WTC11 (cell line): ENCODE measurements at places on chromosomes 3 and 15.

GRCh38 chr3:114498539-114499370 is 204.9 kb downstream of the TIGIT start:
- no peak for DNase-seq

- no peak for DNase-seq
Measured at GRCh38 chr3:17749281-17749680, 6.8 kb upstream of the TBC1D5 start.

DNA sequence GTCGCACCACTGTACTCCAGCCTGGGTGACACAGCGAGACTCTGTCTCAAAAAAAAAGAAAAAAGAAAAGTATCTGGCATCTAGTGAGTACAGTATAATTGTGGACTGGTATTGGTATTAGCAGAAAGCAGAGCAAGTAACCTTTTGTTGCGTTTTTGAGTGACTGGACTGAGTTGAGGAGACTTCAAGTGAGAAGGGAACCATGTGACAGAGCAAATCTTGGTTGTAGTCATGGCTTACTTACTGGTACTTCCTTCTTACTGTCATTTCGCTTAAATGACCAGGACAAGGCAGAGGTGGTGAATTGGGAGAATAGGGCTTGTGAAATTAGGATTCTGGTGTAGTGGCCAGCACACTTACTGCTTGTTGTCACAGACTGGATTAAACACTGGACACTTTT is 20.6 kb downstream of the RTF1 start:
- DNase-seq = no peak

DNA sequence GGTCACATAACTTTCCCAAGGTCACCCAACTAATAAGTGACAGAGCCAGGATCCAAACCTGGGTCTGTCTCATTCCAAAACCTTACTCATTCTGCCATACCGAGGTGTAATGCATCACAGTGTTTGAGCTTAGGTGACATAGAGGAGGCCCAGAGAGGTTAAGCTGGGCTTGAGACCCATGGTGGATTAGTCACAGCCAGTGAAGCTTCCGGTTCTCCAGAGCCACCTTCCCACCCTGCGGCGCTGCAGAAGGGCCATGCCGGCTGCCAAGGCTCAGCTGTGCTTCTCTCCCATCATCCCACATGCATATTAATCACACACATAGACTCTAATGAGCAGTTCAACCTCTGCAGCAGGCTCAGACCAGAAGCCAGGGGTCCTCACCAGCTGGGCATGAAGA is 42.2 kb downstream of the SPSB4 start:
- DNase-seq = no peak

DNA sequence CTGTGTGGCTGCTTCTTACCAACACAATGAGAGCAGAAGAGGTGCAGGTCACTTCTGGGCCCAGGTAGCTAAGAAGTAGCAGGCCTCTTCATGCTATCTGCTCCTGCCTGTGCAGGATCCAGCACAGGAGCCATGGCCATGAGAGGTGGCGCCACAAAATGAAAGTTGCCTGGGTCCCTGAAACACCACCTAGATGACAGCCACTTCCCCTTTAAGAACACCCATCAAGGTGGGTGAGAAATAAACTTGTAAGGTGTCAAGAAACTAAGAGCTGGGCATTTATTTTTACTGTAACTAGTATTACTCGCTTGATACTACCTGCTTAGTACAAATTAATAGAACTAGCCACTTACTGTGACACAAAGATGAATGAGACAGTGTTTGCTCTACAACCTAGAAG is 484.6 kb upstream of the TBL1XR1 start:
- no peak for DNase-seq

DNA sequence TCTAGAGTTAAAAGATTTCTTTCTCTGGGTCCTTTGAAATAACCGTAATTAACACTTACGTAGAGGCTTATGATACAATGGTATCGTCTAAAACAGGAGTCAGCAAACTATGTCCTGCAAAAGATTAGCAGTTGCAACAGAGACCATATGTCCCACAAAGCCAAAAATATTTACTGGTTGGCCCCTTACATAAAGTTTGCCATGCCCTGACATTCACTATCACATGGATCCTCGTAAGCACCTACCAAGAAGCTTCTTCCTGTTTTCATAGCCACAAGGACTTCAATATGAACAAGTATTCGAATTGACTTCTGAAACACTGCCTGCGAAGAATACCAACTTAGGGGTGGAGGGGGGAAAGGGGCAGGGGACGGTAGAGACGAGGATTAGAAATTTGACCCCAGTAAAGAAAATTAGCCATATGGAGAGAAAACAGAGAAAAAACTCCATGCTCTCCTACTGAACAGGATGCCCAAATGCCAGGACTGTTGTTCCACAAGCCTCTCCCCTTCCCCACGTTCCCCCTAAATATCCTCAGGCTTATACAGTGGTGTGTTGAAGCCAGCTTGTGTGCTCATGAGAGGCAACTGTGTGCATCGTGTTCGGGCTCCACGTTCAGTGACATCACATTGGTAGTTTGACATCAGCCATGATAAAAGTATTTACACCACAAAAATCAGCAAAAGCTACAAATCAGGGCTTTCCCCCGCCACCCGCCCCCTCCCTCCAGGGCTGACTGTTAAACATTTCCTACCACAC is 144.1 kb upstream of the HES1 start:
- no peak for DNase-seq

DNA sequence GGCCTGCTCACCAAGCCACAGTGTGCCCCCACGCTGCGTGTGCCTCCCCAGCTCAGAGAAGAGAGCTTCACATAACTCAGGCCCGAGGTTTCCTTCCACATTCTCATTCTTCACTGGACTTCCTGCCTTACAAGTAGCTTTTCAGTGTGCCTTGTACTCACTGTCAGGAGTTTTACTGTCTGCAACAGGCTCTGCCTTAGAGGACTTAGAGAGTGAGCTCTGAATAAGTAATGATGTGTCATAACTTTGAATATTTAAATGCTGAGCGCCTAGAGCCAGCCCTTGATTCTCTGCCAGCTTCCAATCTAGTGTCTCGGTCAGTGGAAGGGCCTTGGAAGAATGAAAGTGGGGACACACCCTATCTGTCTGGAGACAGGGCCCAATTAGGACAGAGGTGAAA is 41.8 kb downstream of the ITGB5 start:
- DNase-seq = no peak

DNA sequence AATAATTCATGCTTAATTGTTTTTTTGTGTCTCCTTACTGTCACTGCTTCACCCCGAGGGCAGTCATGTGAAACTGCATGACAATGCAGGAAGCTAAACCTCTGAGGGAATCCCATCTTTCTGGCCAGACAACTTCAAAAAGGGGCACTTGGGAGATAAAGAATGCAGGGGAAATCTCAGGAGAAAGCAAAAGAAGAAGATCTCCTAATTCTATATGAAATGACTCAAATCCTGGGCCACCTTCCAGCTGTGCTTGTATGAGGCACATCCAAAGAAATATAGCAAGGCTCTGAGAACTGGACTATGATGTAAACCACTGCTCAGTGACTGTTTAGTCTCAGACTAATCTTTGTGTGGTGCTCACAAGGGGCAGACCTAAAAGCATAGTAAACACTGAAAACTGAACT is 22.6 kb upstream of the UMPS start:
- DNase-seq = no peak

DNA sequence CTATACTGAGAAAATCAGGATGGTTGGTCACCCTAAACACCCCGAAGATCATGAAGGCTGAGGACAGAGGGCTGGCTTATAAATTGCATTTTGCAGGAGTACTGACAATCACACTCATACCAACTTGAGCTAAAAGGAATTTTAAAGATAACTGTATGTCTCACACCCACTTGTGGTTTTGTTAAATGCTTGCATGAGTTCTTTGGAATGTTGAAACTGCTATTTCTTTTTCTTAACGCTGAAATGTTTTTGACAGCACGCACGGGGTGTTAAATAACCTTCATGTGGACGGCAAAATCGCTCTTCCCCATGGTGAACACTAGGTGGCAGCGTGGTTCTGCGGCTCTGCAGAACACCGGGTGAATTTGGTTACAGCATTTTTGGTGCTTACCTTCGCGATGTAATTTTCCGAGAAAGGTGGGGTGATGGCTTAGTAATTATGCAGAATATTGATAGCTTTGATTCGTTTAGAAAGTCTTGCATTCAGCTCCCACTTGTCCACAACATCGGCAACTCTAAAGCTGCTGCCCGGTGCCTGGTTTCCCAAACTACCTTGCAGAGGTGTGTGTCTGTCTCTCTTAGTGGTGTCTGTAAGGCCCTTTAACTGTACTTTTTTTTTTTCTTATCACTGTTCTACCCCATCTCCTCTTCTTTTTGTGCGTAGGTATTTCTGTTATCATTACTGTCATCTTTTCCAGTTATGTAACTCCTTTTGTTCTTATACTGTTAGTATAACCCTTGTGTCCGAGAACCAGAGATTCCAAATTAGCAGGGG is 51.7 kb downstream of the ARNT2 start:
- DNase-seq = peak; percentile 40

- peak; percentile 62 for DNase-seq
Measured at GRCh38 chr15:62306851-62307504, 141.9 kb upstream of the C2CD4B start.

DNA sequence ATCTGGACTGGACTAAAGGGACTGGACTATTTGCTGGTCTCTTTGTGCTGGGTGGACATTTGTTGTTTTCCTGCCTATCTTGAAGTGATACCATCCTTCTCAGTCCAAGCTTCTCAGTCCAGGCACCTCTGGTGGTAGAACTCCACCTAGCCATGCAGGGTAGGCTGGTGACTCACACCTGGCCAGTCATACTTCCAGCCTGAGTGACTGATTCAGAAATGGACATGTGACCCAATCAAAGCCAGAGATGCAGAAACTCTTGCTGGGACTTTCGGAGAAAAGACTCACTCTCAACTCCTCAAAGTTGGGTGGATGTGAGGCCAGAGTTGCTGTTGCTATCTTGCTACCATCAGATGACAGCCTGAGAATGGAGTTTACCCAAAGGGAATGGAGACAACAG is 5.6 kb upstream of the ASB14 start:
- DNase-seq = no peak

GRCh38 chr15:29031502-29032228 is 145.9 kb downstream of the APBA2 start:
- no peak for DNase-seq

- no peak for DNase-seq
Measured at GRCh38 chr3:134971306-134971705, 176.2 kb downstream of the EPHB1 start.

DNA sequence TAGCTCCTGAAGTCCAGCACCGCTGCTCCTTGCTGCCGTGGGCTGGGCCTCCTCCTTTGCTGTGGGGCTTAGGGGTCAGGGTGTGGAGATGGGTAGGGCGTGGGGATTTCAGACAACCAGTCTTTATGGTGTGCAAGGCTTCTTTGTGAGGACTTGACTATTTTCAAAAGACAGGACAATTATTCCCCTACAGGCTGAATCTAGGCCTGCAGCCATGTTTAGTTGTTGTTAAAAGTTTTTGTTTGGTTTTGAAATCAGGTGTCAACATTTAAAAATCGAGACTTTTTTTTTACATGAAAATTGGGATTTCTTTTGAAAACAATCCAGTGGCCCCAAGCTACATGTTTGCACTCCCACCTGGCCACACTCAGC is 10.6 kb downstream of the RPL32 start:
- no peak for DNase-seq

- no peak for DNase-seq
Measured at GRCh38 chr3:135128818-135129217, 333.8 kb downstream of the EPHB1 start.

DNA sequence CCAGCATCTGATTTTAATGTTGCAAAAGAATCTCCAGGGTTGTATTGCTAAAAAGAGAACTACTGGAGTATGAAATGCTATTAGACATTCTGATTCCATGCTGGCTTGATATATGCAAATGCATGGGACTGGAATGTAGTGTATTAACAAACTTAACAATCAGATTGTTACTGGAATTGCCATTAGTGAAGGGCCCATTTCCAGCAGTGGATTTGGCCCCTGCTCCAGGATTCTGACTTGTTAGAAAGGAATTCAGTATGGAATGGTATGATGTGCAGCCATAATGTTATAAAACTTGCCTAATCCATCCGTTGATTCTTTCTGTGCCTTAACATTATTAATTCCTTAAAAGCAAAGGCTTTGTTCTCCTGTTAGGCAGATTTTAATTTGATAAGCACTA is 7.9 kb downstream of the ARRDC4 start:
- no peak for DNase-seq

GRCh38 chr3:185176750-185177359 is 24.0 kb upstream of the C3orf70 start:
- peak; percentile 51 for DNase-seq

- DNase-seq = no peak
Measured at GRCh38 chr3:150022381-150023238, 51.9 kb upstream of the PFN2 start.

GRCh38 chr3:71006810-71007785 is 576.4 kb downstream of the FOXP1 start:
- no peak for DNase-seq

DNA sequence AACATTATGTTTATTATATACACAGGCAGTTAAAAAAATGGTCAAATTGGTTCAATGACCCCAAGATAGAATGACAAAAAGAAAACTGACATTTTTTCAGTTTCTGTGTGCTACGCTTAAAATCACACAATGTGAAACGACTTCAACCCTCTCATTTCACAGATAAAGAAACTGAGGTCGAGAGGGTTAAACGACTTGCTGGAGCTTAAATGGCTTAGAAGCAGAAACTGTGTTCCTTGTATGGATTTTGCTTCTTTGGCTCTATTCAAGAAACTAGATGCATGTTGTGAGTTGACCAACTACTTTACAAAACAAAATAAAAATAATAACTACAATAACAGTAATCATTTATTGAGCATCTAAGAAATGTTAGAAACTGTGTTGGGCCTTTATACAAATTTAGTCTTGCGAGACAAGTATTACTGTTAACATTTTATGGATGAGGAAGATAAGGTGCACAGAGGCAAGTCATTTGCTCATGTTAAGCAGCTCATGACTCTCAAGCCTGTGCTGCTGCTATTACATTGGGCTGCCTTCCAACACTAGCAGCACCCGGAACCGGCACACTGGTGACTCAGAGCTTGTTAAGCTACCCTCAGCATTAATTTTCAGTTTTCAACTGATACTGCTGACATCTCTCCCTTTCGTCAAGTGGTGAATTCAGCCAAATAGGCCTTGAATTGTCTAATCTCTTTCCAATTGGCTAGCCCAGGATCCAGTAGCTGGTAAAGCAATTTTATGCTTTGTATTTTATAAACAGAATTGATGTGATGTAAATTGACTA is 487.6 kb downstream of the NAALADL2 start:
- no peak for DNase-seq

GRCh38 chr3:55978953-55979352 is 489.3 kb downstream of the ERC2 start:
- DNase-seq = no peak

DNA sequence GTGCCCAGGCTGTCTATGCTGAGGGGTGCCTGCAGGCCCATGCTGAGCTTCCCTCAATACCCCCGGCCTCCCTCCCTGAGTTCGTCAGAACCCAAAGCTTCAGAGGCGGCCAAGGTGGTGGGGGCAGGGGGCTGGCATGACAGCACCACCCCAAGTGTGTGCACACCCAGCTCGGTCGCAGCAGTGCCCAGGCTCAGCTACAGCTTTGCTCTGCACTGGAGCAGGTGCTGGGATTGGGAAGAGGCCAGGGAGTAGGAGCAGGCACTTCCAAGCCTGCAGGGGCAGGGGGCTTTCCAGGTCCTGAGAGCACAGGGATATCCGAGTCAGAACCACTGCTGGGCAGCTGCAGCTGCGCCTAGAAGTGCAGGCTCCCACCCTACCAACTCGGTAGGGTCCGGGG is 283.9 kb downstream of the UBE2E2 start:
- no peak for DNase-seq

- DNase-seq = no peak
Measured at GRCh38 chr3:16147220-16147994, 27.1 kb upstream of the GALNT15 start.
